ENCODE measurements at places on chromosomes 4 and X.
A peak's percentile ranks its signal among the peaks of the same experiment; 100 is the strongest.

- DNase-seq: no peak
These were observed 2.1 kb downstream of the BRWD3 start for GRCh38 chrX:80807606-80807991.

DNA sequence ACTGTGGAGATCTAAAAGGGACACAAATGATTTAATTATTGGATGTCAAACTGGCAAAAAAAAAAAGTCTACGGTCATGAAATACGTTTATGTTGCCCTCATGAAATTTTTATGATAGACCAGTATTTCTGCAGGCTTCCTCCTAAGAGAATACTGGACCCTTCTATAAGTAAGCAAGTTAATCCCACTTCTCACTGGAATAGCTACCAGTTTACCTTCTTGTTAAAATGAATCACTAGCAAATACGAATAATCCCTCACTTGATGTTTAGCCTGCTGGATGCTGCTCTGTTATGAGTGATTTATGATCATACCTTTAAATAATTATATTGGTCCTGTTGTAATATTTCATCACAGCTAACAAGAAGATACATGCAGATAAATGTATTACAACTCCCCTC lies 39.6 kb upstream of the GRID2 start:
- DNase-seq: no peak

- DNase-seq: peak; percentile 25
These were observed 223.1 kb downstream of the KDR start for GRCh38 chr4:54902271-54902670.

- DNase-seq: no peak
These were observed 14.8 kb upstream of the TRIM60 start for GRCh38 chr4:165016971-165017370.

DNA sequence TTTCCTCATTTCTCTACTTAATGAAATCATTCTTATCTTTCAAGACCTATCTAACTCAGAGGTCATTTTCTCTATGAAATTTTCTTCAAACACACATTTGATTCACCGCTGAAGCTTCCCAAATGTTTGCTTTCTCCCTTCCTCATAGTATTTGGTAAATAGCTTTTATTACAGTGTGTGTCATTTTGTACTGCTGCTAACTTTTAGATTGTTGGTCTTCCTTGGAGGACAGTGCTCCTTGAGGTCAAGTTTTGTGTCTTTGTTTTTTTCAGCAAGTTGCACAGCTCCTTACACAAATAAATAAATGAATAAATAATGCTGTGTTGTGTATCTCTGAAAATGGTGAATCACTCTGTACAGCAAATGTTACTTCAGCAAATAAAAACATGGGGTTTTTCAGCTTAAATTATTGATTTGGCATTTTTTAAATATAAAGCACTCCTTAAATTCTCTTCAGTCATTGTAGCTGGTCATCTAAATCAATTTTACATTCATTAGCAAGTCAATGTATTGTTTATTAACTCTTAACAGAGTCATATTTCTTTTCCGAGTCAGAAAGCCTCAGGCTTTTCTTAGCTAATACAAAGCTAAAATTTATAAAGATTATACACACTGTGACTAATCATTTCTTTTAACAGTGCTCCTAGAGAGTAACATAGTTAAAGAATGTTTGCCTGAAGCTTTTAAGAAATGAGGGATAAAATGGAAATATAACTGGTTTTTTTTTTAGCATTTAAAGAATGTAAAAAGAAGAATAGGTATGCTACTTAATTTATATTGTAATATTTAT lies 30.1 kb upstream of the MAD2L1 start:
- no peak for DNase-seq

DNA sequence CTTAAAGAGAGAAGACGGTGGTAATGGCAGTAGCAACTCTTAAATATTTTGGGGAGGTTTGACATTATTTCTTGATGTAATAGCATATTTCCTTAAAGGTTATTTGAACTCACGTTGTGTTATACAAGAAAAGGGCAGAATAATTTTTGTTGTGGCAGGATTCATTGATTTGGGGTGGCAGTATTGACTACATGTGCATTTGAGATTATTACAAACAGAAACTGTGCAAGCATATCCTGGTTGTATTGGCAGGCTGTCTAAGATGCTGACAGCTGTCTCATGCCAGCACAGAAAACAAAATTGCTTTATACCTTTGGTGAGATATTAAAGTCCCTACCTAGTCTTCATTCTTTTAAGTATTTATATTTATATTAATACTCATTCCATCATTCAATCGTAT lies 300.7 kb upstream of the MAGEC2 start:
- no peak for DNase-seq

Data from fibroblast of skin of left quadriceps (primary cell).